T-cell (primary cell): ENCODE measurements at places on chromosomes 6 and 20.
A peak's percentile ranks its signal among the peaks of the same experiment; 100 is the strongest.

GRCh38 chr6:52571099-52571755 is 5.6 kb downstream of the TRAM2 start:
- H3K27ac ChIP-seq, result no peak overlapping the region
- no peaks in the 10 kb centered on the region for H3K36me3 ChIP-seq
- no peak overlapping the region for H3K4me3 ChIP-seq
- DNase-seq, result no peak

- H3K36me3 ChIP-seq, result peaks cover 3% of the 10 kb centered on the region
- H3K4me1 ChIP-seq, result peaks cover 47% of the 10 kb centered on the region
- no peak overlapping the region for H3K4me3 ChIP-seq
- peak overlapping the region; percentile 28 for H3K27ac ChIP-seq
- H3K27me3 ChIP-seq, result no peaks in the 10 kb centered on the region
- no peak for DNase-seq
Measured at GRCh38 chr20:51385646-51386530, 156.6 kb downstream of the NFATC2 start.

GRCh38 chr6:105594821-105595220 is 191.9 kb upstream of the PREP start:
- no peaks in the 10 kb centered on the region for H3K36me3 ChIP-seq
- no peak for DNase-seq
- peaks cover 23% of the 10 kb centered on the region for H3K4me1 ChIP-seq
- H3K4me3 ChIP-seq, result no peak overlapping the region
- H3K27ac ChIP-seq, result no peak overlapping the region
- no peaks in the 10 kb centered on the region for H3K27me3 ChIP-seq

DNA sequence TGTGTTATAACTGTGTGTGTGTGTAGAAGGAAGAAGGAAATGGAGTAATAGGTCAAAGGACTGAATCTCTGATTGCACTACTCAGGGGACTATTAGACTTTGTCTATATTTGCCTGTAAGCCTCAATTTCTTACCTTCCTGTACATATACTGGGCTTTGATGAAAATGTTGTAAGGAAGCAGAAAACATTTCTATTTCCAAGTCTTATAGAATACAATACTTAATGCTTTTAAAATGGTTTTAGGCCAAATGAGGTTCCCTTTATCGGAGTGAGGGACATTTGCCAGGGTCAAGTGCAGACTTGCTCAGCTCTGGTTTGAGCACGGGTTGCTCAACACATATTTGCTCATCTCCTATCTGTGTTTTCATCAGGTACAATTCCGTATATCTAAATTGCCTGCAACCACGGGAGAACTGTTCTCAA is 28.3 kb downstream of the MEP1A start:
- no peak for DNase-seq
- no peak overlapping the region for H3K4me3 ChIP-seq
- no peaks in the 10 kb centered on the region for H3K27me3 ChIP-seq
- no peak overlapping the region for H3K27ac ChIP-seq
